Stimulated activated naive CD4-positive, alpha-beta T cell treated with Interleukin-2 at 50 U/mL for 16 hours (primary cell): ENCODE measurements at places on chromosomes 5 and 9.

GRCh38 chr5:178234750-178235587 lies 2.4 kb upstream of the PHYKPL start:
- peak; percentile 59 for DNase-seq

DNA sequence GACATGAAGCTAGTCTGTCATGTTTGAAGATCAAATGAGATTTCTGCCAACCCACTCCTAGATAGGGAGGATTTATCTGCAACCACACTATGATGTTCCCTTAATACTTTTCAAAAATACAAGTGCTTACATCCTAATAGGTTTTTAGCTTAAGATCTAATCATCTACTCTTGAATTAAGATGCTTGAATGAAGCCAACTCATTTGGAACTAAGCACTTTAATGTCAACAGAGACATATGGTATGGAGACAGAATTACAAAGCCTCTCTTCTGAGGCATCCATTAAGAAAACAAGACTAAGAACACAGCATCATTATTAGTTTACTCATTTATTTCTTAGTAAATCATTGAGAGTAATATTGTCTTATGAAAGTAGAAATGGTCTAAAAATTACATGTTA lies 139.3 kb upstream of the NFIB start:
- DNase-seq, result no peak

- no peak for DNase-seq
Observed at GRCh38 chr9:120923620-120924328, 2.8 kb downstream of the TRAF1 start.

GRCh38 chr5:112983363-112983762 lies 6.8 kb downstream of the DCP2 start:
- no peak for DNase-seq

DNA sequence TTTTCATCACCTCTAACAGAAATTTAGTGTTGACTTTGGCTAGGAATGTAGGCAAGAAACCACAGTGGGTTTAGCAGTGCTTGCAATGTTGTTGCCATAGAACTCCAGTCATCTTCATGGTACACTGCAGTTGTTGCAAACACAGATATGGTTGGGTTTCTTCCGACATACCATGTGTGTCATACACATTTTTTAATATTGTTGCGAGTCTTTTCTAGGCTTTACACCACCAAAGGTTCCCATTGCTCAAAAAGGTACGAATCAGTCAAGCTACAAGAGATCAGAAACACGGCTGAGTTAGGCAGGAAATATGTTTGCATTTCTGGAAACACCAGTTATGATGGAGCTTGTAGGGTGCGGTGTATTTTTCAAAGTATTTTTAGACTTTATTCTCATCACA lies 172.4 kb downstream of the SYK start:
- DNase-seq, result no peak

- no peak for DNase-seq
Observed at GRCh38 chr5:35229076-35230037, 930 bp downstream of the PRLR start.

DNA sequence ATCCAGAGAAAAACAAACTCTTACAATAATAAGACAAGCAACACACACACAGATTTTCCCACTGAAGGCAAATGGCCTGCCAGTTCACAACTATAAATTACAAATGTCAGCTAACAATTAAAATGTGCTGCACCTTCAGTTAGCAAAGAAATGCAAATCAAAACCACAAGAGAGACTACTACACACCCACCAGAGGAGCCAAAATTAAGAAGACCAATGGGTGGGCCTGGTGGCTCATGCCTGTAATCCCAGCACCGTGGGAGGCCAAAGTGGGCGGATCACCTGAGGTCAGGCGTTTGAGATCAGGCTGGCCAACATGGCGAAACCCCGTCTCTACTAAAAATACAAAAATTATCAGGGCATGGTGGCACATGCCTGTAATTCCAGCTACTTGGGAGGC lies 15.1 kb upstream of the IPPK start:
- DNase-seq, result no peak

GRCh38 chr9:16924311-16924915 lies 53.9 kb upstream of the BNC2 start:
- DNase-seq, result no peak

- DNase-seq, result no peak
Observed at GRCh38 chr5:107428303-107428813, 242.4 kb downstream of the EFNA5 start.

- DNase-seq, result peak; percentile 67
Observed at GRCh38 chr5:132496631-132497487, 6.3 kb upstream of the IRF1 start.

DNA sequence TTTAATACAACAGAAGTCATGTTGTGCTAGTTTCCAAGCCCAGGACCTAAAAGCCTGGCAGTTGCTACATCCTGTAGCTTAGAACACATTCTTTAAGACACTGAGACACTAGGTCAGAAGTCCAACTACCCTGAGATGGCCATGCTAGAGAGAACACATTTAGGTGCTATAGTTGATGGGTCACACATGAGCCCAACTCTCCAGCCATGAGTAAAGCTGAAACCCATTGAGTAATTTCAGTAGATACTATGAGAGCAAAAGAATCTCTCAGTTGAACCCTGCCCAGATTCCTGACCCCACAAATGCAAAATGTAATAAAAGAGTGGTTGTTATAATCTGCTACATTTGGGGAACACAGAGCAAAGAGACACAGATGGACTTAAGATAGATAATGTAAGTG lies 164.4 kb downstream of the SEMA5A start:
- DNase-seq, result no peak

- DNase-seq, result no peak
Observed at GRCh38 chr9:21657966-21658667, 144.3 kb upstream of the MTAP start.

- peak; percentile 57 for DNase-seq
Observed at GRCh38 chr5:157917899-157918809, 59.2 kb upstream of the CLINT1 start.

- no peak for DNase-seq
Observed at GRCh38 chr9:70110194-70111041, 66.8 kb downstream of the MAMDC2 start.

DNA sequence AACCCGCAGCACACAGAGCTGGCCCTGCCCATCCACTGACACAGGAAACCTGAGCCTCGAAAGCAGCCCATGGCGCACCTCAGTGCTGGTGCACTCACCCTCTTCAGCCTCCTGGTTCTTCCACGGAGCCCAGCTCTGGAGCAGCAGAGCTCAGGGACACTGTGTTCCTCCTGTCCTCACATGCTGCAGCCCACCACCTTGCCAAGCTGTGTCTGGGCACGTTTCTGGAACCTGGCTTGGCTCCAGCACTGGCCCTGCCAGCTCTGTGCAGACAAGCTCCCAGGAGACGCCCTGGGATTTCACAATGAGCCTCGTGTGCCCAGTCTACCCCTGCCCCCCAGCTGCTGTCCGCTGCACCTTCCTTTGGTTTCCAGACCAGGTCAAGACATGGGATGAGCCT lies 119.5 kb downstream of the SYK start:
- DNase-seq, result no peak

- no peak for DNase-seq
Observed at GRCh38 chr5:175485631-175486030, 7.3 kb downstream of the SFXN1 start.

DNA sequence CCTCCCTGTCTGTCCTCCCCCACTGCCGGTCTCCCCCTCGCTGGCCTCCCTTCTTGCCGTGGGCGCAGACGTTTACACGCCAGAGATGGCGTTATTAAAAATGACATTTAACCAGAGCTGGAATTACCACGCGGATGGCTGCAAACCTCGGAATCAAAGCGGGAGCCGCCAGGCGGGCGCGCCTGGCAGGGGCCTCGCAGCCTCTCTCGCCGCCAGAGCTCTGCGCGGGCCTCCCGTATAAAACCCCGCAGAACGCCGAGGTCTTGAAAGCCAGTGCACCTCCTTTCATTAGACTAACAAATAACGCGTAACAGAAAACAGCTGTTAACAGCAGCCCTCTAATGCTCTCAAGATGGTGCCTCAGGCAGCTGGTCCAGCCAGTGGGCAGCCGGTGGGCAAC lies 10.2 kb downstream of the PRRX2 start:
- no peak for DNase-seq

- no peak for DNase-seq
Observed at GRCh38 chr5:149063017-149063687, at the start of gene SH3TC2. Gene SH3TC2, minus strand, starts transcription at chr5:149063062. Its CDS starts 40 bp downstream, at chr5:149063022.

- no peak for DNase-seq
Observed at GRCh38 chr5:79070350-79070667, 742 bp downstream of the BHMT2 start.

DNA sequence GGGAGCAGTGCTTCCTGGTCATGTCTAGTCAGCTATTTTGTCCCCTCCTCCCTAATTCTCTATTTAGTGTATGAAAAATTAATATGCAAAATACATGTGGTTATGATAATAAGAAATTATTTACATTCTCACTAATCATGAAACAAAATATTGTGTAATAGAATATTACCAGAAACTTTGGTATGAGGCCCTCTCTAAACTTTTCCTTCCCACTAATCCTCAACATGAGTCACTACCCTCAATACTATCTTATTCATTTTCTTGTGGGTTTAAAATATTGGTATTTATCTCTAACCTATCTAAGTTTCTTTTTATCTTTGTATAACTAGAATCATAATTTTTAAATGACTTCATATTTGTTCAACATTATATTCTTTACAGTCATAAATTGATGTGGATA lies 545.9 kb upstream of the PTPRD start:
- DNase-seq, result no peak

DNA sequence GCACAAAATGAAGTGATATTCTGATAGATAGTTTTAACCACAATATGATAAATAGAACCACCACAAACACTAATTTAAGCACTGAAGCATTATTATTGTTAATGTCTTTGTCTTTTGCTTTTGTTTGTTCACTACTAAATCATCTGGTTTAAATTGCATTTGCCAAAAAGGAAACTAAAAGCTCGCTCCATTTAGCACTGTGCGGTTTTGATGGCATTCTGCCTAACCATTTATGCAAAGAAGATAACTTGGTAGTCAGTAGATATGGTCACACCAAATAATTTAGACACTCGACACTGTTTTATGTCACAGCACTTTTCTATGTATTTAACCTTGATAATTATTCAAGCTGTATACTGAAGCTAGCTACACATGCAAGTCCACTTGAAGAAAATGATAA lies 849.8 kb upstream of the CDH6 start:
- no peak for DNase-seq

- DNase-seq, result no peak
Observed at GRCh38 chr9:89746385-89747116, 141.7 kb downstream of the GADD45G start.
